CD4-positive, alpha-beta T cell treated with Interleukin-12 subunit alpha and Interleukin-12 subunit beta, for 1 hour (primary cell): ENCODE measurements at places on chromosomes 12 and 14.

DNA sequence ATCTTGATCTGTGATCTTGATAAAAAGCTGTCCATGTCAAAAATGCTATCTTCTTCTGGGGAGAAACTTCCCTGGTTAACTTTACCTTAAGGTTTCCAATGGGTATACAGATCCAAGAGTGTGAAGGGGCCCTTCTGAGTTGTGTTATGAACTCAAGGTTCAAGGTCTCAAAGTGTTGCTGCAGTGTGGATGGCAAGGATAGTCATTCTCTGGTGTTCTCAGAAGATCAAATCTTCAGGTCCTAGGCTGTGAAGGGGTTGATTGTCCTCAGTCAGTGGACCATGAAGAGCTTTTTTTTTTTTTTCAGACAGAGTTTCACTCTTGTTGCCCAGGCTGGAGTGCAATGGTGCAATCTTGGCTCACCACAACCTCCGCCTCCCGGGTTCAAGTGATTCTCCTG is 114.4 kb downstream of the SPTSSA start:
- no peak for DNase-seq

- DNase-seq: no peak
Measured at GRCh38 chr14:72124171-72124570, 191.9 kb downstream of the RGS6 start.

DNA sequence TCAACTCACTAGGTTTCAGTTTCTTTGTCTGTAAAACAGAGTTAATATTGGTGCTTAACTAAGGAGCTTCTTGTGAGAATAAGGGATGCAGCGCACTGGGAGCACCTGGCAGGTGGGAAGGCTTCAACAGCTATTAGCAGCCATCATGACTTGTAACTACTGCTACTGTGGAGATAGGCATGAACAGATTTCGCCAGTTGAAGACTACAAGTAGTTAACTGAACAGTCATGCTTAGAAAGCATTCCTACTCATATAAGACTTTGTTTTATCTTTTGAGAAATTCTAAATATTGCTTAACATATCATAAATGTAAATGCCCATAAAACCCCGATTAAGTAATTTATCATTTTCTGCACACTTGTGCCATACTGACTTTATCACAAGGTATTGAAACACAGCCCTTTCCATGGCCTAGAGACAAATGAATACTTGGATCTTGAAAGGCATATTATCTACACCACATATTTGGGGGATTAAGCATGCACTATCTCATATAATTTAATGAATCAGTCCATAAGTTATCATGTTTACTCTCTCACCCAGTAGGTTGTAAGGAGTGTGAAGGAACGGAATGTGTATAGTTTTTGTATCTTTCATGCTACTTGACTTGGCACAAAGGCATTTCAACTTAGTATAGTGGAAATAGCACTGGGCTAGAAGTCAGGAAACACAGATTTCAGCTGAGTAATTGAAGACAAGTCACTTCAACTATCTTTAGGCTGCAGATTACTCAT is 16.1 kb downstream of the NTN4 start:
- DNase-seq: no peak

GRCh38 chr14:93522221-93522620 is 91.5 kb downstream of the UNC79 start:
- no peak for DNase-seq

DNA sequence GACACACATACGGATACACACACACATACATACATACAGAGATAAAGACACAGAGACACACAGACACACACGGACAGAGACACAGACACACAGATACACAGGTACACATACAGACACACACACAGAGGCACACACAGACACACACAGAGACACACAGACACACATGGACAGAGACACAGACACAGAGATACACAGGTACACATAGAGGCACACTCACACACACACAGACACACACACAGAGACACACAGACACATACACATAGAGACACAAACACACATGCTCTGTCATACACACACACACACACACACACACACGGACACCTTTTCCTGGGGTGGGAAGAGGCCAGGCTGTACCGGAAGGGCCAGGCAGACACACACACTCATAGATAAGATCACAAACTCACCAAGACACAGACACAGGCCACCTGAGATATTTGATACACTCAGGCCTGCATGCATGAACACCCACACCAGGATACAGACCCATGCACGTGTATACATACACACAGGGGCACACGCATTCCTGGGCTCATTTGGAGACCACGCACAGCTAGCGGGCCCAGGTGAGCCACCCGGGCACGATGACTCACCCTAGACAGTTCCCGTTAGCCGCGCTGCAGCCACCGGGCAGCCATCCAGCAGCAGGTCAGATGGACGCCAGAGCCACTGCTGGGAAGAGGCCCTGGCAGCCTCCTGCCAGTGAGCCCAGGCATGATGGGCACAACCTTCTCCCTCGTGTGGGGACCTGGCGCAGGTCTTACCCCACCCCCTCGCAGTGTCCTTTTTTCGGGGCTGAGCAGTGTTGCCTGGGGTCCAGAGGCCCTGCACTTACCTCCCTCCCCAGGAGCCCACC is 1.8 kb upstream of the AHNAK2 start:
- DNase-seq: no peak

DNA sequence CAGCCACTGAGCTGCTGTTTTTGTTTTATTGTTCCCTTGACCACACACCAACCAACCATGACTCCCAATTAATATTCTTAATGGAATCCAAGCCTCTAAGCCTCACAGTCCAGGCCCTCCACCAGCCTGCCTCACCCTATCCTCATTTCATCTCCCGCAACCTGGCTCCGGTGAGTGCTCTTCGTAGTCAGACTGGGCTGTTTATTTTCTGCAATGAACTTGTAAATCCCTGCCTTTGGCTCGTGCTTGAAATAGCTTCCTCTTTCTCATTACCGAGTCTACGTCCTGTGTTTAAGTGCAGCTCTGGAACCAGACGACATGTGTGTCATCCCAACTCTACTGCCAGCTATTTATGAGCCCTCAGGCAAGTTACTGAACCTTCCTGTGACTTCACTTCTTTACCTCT is 12.4 kb upstream of the ETFBKMT start:
- DNase-seq: no peak
